ENCODE measurements at places on chromosomes 12 and 14.

- no peak overlapping the region for H3K4me3 ChIP-seq
- H3K4me1 ChIP-seq: no peaks in the 10 kb centered on the region
- H3K27ac ChIP-seq: no peak overlapping the region
- H3K36me3 ChIP-seq: no peaks in the 10 kb centered on the region
- peaks cover 49% of the 10 kb centered on the region for H3K27me3 ChIP-seq
- DNase-seq: no peak
Measured at GRCh38 chr12:114479831-114480230, 73.9 kb upstream of the TBX5 start.

- no peak for DNase-seq
- peaks cover 10% of the 10 kb centered on the region for H3K27me3 ChIP-seq
- H3K4me1 ChIP-seq: no peaks in the 10 kb centered on the region
- no peak overlapping the region for H3K27ac ChIP-seq
Measured at GRCh38 chr14:88379706-88380343, 5.6 kb upstream of the SPATA7 start.

DNA sequence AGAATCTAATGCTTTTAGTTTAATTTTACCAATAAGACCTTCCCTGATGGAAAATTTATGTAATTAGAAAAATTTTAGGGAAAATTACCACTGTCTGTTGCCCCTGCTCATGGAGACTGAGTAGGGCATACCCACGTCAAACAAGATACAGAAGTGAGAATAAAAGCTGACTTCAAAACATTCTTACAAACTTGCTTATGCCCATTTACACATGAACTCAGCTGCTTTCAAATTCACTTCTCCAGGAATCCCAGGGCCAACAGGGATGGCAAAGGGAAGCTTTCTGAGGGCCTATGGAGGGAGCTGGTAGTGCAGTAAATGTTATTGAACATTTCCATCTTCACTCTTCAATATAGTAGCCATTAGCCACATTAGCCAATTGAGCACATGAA, 4.8 kb upstream of the NINJ2 start:
- peaks cover 76% of the 10 kb centered on the region for H3K4me1 ChIP-seq
- no peak for DNase-seq
- no peak overlapping the region for H3K4me3 ChIP-seq
- no peaks in the 10 kb centered on the region for H3K27me3 ChIP-seq
- no peak overlapping the region for H3K27ac ChIP-seq

DNA sequence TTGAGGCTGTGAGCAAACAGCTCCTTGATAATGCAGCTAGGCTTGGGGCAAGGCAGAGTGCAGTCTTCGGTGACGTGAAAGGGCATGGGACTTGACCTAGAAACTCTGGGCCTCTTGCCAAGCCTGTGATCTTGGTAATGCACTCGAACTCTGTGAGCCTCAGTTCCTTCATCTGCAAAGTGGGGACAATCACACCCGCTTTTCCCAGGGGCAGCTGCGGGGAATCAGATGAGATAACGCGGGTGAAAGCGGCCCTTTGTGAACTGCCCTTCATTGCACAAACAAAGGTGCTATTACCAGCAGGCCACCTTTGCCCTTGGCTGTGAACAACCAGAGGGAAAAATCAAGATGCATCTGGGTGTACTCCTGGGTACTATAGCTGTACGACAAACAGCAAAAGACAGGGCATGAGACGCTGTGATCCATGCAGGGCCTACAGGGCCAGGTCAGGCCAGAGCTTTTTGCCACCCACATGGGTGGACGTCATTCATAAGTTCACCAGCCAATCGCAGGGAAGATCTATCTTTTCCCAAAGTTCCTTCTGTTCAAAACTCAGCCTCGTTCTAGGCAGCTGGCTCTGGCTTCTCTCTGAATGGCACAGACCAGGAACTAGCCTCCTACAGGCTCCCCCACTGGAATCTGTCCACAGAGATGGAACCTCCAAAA, 3.2 kb downstream of the MSI1 start:
- H3K36me3 ChIP-seq: no peaks in the 10 kb centered on the region
- no peak for DNase-seq
- H3K4me3 ChIP-seq: no peak overlapping the region
- H3K27ac ChIP-seq: no peak overlapping the region
- H3K27me3 ChIP-seq: peaks cover 67% of the 10 kb centered on the region

DNA sequence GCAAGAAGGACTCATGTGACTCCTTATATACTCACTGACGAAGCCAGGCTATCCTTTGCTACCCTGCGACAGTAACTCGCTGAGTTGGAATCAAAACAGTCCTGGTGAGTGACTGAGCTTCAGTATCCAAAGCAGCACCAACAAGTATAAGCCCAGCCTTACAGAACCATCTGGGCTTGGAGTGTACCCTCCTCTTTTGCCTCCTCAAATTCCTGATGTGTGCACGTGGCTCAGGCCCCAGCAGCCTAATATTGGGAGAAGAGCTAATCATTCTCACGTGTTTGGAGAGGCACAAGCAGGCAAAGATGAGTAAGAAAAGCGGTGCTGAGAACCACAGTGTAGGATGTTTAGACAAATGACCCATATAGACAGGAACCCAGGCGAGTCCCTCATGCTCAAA, 34.4 kb downstream of the PPTC7 start:
- H3K36me3 ChIP-seq: peaks cover 29% of the 10 kb centered on the region
- DNase-seq: no peak
- no peaks in the 10 kb centered on the region for H3K4me1 ChIP-seq
- no peaks in the 10 kb centered on the region for H3K27me3 ChIP-seq
- no peak overlapping the region for H3K27ac ChIP-seq

DNA sequence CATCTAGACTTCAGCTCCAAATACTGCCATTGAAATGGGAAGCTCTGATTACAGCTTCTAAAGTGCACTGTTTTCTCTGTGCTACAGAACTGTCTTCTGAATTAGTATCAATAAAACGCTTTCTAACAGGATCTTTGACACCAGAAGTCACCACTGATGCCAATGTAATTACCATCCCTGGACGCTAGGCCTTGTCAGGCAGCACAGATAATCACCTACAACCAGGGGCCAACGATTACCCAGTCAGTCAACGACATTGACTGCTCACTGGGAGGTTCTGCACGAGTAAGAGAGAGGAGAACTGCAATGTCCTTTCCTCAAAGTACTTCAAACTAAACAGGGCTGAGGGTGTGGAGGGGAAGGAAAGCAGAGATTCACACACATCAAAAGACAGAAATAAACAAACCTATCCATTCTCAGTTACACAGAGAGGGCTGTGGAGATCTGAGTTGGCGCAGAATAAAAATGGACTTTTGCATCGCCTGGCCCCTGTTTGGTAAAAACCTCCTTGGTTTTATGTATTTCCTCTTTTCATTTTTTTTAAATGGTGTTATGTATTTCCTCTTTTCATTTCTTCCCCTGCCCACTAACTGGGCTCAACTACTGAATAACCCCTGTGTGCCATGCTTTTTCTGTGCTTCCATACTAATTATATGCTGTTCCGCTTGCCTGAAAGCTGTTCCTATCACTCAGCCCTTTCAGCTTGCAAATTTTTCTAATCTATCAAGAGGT, 492.2 kb downstream of the APAF1 start:
- no peak for DNase-seq
- no peaks in the 10 kb centered on the region for H3K4me1 ChIP-seq
- no peak overlapping the region for H3K27ac ChIP-seq
- no peak overlapping the region for H3K4me3 ChIP-seq

DNA sequence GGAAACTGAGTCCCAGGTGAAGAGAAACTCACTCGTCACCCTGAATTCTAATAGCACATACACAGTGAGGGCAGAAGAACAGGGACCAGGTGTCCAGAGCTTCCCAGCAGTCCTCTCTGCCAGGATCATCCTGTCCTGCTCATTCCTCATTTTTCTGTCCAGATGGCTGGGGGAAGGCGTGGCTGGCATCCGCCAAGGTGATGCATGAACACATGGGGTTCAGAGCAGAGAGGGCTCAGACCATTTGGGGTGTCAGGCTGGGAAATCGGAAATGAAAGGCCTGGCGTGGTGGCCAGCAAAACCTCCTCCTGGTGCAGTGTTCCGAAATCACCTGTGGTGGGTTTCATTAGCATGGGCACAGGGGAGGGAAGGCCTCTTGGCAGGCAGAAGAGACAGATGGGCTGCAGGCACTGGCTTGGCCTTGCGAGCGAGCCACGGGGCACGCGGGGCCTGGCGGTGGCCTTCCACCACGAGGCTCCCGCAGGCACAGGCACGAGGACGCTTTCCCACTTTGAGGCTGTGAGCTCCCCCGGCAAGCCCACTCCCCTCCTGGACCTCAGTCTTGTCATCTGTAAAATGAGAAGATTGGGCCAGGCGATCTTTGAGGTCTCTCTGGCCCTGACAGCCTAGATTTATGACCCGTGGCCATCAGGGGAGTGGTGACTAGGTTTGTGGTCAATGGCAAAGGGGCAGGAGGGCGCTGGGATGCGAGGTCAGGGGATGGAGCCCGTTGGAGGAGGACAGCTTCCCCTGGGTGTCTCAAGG, 68.5 kb downstream of the TSPAN9 start:
- H3K4me3 ChIP-seq: no peak overlapping the region
- H3K27me3 ChIP-seq: no peaks in the 10 kb centered on the region
- no peaks in the 10 kb centered on the region for H3K4me1 ChIP-seq
- no peak overlapping the region for H3K27ac ChIP-seq
- no peaks in the 10 kb centered on the region for H3K36me3 ChIP-seq

DNA sequence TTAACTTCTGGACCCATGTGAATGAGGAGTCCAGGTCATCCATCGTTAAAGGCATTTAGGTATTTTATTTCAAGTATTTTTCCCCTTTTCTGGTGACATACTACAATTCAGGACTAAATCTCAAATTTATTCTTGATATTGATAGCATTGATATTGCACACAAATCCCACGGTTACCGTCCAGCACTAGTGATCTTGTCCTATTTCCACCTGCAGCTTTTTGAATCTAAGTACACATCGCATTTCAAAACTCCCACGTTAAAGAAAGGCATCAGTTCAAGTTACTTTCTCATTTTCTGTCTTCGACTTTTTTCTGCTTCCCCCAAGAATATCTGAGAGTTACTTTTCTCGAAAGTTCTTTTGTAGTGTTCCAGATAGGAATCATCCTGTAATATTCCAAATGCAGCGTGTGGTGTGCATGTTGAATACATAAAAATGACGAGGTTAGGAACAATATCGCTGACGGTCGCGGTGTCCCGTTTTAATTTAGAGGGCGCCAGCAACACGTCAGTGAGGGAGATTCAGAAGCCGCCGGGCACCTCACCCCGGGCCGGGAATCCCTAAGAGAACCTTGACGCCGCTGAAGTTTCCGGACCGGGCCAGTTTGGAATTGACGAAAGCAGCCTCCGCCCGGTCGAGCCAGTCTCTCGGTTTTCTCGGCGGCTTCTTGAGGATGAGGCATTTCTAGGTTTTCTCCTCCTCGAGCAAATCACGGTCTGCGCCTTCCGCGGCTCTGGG, 569 bp upstream of the RGS6 start:
- no peak overlapping the region for H3K4me3 ChIP-seq
- H3K4me1 ChIP-seq: no peaks in the 10 kb centered on the region
- H3K27me3 ChIP-seq: peaks cover 38% of the 10 kb centered on the region

DNA sequence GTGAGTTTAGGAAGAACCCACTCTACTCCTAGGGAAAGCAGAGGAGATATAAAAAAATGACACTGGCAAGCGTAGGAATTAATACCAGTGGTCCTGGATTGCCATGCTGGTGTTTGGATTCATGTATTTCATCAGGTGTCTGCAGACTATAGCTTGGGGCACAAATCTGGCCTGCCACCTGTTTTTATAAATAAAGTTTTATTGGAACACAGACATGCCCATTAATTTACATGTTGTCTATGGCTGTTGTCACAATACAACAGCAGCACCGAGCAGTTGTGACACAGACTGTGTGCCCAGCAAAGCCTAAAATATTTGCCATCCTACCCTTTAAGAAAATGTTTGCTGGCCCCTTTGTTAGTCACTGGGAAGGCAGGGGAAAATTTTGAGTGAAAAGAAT, 553.2 kb downstream of the VRK1 start:
- H3K4me3 ChIP-seq: no peak overlapping the region
- peaks cover 11% of the 10 kb centered on the region for H3K4me1 ChIP-seq
- no peak overlapping the region for H3K27ac ChIP-seq
- H3K27me3 ChIP-seq: no peaks in the 10 kb centered on the region
- no peaks in the 10 kb centered on the region for H3K36me3 ChIP-seq

- no peaks in the 10 kb centered on the region for H3K4me1 ChIP-seq
- no peaks in the 10 kb centered on the region for H3K27me3 ChIP-seq
- H3K4me3 ChIP-seq: no peak overlapping the region
- no peak overlapping the region for H3K27ac ChIP-seq
- DNase-seq: no peak
Measured at GRCh38 chr12:121366063-121366459, 13.8 kb upstream of the ANAPC5 start.

GRCh38 chr12:106974511-106974910, 12.4 kb downstream of the MTERF2 start:
- no peak overlapping the region for H3K4me3 ChIP-seq
- peaks cover 36% of the 10 kb centered on the region for H3K36me3 ChIP-seq
- no peak overlapping the region for H3K27ac ChIP-seq
- H3K27me3 ChIP-seq: no peaks in the 10 kb centered on the region
- no peak for DNase-seq

GRCh38 chr14:76782115-76782884, 21.0 kb downstream of the VASH1 start:
- no peak overlapping the region for H3K4me3 ChIP-seq
- H3K27me3 ChIP-seq: no peaks in the 10 kb centered on the region
- H3K36me3 ChIP-seq: peaks cover 12% of the 10 kb centered on the region
- peaks cover 25% of the 10 kb centered on the region for H3K4me1 ChIP-seq

DNA sequence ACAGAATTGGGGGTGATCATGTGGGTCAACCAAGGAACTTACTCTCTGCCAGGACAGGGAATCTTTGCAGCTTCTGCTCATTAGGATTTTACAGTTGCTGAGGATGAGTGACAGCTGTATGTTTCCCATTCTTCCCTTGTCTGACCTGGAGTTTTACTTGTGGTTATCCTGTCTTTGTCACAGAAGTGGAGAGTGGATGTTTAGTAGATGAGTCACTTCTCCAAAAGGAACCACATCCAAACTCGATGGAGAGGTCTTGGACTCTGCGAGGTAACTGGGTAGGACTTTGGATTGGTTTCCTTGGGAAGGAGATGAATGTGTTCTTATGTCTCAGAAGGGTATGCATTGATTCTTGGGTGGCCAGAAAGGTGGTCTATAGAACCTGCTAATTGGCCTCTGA, 53.8 kb upstream of the USP44 start:
- no peaks in the 10 kb centered on the region for H3K4me1 ChIP-seq
- no peaks in the 10 kb centered on the region for H3K36me3 ChIP-seq
- no peak overlapping the region for H3K4me3 ChIP-seq

DNA sequence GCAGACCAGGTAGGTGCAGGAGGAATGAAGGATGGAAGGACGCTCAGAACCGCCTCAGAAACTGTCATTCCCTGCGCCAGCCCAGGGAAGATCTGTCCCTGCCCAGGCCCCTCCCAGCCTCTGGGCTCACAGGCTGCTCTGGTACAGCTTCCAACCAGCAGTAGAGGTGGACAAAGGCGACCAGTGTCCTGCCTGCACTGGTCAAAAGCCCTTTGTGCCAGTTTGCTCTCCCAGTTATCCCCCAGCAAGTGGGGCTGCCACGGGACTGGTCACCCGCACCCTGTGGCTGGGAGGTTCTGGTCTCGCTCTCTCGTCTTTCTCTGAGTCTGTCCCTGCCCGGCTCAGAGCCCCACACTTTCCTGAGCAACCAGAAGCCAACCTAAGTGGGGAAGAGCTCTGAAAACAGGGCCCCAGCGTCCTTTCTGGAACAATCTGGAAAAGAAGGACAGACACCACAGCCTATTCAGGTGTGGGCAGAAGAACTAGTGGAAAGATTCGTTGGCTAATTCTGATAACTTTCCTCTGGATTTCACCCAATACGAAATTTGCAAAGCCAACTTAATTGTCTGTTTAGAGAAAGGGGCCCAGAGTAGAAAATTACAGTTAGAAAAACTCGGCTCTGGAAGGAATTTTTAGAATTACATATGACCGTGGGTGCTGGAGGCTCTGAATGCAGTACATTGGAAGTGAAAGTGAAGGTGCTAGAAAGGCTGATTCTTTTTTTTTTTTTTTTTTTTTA, 21.7 kb downstream of the SNRNP35 start:
- H3K4me3 ChIP-seq: no peak overlapping the region
- DNase-seq: no peak
- no peaks in the 10 kb centered on the region for H3K36me3 ChIP-seq
- H3K27ac ChIP-seq: no peak overlapping the region
